IMR-90 (cell line): ENCODE measurements at places on chromosomes 3 and 15. TPM values are rescaled to one million over a fixed set of nuclear protein-coding genes. Genes with fewer than 3 reads are reported as not detected.

PDZRN3 gene
- total RNA-seq = 17.0 and 17.8 TPM in 2 replicates

ANKUB1 gene
- not detected in 2 replicates for total RNA-seq

TRIM42 gene
- not detected in 2 replicates for total RNA-seq

CHSY1 gene
- total RNA-seq = 53.2 and 55.3 TPM in 2 replicates

SAXO2 gene
- total RNA-seq = 0.28 TPM in 1 of 2 replicates, not detected in the other

C3orf20 gene
- total RNA-seq = not detected in 2 replicates

LRRN1 gene
- under 0.01 and 0.18 TPM in 2 replicates for total RNA-seq

LNP1 gene
- total RNA-seq = 2.2 and 4.4 TPM in 2 replicates
